ENCODE measurements at places on chromosomes 16 and 17.

- no peak for DNase-seq
These were observed 76.6 kb upstream of the PLCG2 start for GRCh38 chr16:81702506-81702905.

- DNase-seq: no peak
These were observed 3.5 kb downstream of the PDILT start for GRCh38 chr16:20401066-20401465.

DNA sequence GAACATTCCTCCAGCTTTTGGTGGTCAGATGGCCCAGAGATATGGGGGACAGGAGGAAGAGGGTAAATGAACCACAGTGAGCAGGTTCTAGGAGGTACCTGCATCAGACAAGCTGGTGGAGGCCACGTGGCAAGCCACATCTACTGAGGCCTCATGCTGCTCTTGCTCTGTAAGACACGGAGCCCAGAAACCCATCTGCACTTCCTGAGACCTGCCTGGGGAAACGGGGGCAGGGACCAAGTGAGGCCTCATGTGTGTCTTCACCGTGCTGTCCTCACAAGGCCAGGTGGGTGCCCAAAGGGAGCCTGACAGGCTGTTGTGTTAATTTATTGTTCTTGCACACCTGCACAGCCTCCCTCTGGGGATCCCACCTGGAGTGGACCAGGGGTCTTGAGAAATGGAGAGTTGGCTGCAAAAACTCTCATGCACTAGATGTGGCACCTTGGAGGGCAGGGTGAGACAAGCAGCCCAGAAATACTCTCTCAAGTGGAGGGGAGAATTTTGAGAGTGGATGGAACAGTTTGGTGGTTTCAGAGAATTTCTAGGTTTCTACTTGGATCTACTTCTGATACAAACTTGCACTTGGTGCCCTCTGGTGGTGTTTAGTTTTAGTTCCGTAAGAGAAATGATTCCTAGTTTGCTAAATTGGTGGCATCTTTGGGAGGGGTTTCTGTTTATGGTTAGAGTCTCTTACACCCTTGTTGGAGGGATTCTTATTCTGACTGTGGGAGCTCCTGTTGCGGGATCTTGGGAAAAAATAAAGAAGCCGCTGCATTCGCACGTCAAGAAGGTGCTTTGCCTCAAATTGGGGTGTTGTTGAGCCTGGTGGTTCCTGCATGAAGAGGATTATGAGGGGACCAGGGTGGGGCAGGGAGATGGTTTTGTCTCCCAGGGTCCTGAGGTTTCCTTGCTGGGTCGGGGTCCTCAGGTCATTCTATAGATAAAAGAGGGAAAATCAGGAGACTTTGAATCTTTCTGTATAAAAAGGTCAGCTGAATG, 47.5 kb downstream of the SLC6A2 start:
- DNase-seq: no peak

- DNase-seq: no peak
These were observed 1.3 kb upstream of the TRAP1 start for GRCh38 chr16:3718628-3719027.

DNA sequence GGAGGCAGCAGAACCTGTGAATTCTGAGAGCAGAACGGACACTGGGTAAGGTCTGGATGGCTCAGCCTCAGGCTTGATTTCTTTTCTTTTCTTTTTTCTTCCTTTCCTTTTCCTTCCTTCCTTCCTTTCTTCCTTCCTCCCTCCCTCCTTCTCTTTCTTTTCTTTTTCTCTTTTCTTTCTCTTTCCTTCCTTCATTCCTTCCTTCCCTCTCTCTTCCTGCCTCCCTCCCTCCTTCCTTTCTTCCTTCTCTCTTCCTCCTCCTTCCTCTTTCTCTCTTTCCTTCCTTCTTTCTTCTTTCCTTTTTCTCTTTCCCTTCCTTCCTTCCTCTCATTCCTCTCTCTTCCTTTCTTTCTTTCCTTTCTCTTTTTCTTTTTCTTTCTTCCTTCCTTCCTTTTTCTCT, 38.0 kb downstream of the OR3A1 start:
- DNase-seq: no peak

GRCh38 chr17:15918661-15919259, 26.2 kb upstream of the ADORA2B start:
- DNase-seq: no peak

DNA sequence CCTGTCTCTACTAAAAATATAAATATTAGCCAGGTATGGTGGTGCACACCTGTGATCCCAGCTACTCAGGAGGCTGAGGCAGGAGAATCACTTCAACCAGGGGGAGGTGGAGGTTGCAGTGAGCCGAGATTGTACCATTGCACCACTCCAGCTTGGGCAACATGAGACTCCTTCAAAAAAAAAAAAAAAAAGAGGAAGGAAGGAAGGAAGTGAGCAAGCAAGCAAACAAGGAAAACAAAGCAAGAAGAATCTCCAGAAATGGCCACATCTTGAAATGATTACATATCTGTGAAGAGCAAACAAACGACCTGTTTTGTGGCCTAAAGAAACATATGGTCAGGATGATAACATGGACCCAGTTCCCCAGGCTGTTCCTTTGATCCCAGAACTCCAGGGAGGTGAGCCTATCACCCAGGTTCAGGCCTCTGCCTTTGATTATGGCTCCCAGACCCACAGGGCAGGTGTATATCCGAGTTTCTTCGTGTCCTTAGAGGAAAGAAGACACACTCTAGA, 8.9 kb downstream of the ACOX1 start:
- no peak for DNase-seq

DNA sequence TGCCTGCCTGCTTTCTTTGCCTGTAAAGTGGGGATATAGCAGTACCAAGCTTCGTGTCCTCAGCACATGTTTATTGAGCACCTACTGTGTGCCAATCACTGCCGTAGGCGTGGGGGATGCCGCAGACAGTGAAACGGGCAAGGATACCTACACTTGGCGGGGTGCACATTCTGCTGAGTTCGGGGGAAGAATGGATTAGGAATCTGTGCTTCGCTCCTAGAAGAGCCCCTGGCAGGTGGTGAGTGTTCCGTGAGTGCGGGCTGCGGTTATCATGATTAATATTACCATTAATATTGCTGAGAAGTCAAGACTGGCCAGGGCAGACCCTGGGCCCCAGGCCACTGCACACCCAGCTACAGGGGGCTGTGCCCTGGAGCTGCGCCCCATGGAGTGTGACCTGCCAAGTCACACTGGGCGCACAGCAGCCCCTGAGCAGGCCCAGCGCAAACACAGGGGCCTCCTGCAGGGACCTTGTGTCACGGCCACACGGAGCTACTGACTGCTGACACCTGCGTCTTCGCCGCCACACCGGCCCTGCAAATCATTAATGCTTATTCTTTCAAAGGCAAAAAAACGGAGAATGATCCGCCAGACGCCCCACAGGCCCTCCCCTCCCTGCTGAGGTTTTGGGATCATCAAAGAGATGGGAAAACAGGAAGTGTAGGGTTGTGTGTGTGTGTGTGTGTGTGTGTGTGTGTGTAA, 213.4 kb upstream of the GSE1 start:
- DNase-seq: no peak

DNA sequence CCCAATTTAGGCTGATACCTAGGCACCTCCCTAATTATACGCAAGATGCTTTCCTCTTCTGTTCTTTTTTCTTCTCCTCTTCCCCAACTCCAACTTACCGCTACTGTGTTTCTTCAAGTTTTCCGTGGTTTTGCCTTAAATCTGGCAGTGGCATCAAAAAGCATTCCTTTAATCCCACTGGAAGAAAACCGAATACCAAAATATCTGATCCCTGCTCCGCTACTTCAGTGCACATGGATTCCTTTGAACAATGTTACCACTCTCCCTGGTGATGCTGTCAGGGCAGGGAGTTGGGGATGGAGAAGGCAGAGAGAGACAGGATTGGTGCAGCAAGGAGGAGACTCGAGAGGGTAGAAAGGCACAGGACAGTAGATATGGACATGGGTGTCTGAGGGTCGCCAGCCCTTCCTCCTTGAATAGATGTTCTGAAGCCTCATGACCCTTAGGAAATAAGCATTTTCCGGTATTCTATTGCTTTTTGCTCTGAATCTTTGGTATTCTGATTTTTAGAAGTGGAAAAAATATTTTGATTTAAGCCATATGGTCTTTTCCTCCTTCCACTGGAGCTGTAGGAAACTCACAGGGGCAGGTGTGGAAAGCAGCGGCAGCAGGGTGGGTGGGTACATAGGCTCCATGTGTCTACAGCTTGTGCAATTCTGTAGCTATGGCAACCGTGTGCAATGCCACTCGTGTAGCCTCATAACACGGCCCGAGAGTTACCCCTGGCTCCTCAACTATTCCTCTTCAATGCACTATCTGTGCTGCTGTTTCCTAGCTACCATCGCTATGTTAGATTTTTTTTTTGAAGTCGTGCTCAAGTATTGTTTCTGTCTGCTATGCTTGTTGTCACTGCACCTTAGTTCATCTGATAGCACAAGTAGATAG, 32.3 kb upstream of the TANC2 start:
- no peak for DNase-seq

DNA sequence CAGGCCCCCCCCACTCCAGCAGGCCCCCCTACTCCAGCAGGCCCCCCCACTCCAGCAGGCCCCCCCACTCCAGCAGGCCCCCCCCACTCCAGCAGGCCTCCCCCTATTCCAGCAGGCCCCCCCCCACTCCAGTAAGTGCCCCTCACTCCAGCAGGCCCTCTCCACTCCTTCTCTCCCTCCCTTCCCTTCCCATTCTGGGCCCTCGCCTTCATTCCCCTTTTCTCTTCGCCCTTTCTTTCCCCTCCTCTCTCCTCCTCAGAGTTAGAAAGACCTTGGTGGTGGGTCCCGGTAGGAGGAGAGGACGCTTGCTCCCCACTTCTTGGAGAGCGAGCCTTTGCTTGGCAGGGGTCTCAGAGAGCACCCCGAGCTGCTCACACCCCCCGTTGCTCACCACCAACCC, 177.0 kb upstream of the TNRC6C start:
- DNase-seq: no peak

GRCh38 chr17:28717578-28718332, at the start of gene RAB34:
Gene RAB34 (minus strand): TSS chr17:28717868. CDS start chr17:28717266, 602 bp downstream.
- no peak for DNase-seq

- no peak for DNase-seq
These were observed 7.5 kb upstream of the CDH5 start for GRCh38 chr16:66359012-66359411.

DNA sequence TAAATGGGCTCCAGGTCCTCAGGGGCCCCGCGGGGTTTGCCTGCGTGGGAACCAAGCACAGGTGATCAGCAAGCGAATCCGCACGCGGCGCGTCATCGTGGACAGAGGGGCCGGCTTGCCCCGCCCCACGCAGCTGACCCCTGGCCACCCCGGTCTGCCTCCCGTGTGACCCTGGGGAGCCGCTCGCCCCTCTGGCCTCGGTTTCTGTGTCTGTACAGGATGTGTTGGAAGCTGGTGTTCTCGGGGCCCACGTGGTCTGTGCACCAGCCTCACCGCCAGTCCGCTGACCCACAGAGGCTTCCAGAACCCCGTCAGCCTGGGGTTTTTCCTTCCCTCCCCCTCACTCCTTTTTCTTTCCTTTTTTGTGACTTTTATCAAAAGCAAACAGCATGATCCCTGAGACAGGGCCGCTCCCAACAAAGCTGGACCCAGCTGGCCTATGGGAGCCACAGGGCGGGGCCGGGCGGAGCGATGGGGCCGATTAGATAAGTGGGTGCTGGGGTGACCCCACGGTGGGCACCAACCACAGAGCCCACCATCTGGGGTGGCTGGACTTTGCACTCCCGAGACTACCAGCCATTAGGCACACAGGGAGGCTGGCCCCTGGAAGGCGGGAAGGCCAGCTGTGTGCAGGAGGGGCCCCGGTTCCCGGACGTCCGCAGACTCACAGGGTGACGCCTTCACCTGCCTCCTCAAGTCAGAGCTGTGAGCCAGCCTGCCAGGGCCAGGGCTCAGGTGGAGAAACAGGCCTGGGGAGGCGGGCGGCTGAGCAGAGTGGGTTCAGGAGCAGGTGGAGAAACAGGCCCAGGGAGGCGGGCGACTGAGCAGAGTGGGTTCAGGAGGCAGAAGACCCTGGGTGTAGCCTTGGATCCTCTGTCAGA, 56.0 kb downstream of the ZFPM1 start:
- no peak for DNase-seq

DNA sequence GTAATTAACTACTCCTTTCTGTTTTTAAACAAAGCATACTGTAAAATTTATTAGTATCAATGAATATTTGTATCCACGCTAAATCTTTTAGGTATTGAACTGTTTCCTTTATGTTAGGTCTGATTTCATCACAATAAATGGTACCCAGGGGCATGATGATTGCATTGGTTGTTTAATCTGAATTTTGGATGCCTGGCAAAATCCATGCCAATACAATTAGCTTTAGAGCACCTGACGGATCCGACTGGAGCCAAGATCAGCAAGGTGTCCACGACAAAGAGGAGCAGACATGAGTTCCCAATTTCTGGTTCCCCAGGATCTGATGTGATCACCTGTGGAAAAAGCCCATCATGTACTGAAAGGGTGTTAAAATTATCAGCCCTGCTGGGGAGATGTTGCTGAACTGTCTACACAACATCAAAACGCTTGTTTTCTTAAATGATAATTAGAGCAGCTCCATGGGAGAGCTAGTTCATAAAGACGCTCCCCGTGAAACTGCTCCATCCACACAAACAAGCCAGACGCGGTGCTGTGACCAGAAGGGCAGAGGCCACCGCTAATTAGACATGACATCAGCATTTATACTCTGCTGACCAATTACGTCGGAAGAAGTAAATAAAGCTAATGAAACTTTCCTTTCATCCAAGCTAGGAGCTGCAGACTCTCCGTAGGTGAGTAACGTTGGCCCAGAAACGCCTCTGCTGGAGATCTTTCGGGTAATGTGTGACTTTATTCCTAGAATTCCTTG, 151.7 kb downstream of the CPPED1 start:
- no peak for DNase-seq

DNA sequence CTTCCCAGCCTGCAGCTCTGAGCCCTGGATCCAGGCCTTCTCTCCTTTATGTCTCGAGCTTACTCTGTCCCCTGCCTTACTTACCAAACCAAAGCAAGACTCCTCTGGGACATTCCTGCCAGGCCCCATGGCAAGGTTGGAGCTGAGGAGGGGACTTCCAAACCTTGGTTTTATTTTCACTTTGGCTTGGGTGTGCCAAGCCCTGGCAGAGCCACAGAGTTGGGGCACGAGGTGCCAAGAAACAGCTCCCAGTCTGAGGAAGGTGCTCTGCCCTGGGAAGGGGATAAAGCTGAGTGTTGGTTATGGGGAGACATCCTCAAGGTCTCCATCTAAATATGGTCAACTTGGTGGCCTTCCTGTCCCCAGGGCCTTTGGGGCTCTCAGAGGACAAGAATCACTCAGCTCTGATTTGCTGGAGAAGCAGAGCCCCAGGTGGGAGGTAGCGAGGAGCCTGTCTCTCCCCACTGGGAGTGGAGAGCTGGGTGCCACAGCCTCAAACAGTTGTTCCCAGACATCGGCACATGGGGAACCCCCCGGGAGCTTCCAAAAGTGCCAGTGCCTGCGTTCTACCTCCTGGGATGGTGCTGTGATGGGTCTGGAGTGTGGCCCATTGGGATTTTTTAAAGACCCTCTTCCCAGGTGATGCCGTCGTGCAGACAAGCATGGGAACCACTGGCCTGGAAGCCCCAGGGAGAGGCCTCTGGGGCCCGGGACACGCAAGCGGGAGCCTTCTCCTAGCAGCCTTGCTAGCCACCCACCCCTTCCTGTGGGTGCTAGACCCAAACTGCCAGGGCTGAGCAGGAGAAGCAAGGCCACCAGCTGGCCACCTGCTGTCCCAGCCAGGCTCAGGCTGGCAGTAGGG, 10.3 kb downstream of the NLRC5 start:
- DNase-seq: peak; percentile 36
